NCI-H1092 (cell line): ENCODE measurements at places on chromosomes 7 and 10.

DNA sequence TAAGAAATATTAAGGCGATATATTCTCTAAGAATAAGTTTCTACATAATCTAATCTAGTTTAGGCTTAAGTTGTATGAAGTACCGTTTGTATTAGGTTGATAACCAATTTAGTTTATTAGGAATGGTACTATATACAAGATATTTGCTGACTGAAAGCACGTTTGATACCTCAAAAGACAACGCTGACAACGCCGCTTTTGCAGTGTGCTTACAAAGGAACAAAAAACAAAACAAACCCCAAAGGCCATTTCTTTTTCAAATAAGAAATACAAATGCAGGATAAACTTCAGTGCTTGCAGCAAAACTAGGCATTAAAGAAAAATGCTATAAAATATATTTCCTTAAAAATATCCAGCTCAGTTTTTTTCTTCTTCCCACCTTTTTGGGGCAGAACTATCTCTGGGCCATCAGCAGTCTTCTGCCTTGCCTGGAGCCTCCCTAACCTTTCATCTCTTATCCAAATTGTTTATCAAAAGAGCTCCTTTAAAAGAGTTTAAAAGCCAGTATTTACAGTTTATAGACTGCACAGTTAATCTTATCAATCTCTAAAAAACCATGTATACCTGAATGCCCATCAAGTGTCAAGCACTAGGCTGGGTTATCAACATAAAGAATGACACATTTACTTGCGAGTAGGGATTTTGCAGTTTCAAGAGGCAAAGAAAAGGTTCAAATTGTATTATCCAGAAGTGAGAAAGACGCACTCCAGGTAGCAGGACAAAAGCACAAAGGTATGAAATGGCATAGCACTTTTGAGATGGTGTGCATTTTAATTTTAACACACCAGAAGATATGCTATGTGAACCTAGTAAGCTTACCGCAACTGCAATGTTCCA is 4.1 kb upstream of the KMT2E start:
- DNase-seq, result no peak

DNA sequence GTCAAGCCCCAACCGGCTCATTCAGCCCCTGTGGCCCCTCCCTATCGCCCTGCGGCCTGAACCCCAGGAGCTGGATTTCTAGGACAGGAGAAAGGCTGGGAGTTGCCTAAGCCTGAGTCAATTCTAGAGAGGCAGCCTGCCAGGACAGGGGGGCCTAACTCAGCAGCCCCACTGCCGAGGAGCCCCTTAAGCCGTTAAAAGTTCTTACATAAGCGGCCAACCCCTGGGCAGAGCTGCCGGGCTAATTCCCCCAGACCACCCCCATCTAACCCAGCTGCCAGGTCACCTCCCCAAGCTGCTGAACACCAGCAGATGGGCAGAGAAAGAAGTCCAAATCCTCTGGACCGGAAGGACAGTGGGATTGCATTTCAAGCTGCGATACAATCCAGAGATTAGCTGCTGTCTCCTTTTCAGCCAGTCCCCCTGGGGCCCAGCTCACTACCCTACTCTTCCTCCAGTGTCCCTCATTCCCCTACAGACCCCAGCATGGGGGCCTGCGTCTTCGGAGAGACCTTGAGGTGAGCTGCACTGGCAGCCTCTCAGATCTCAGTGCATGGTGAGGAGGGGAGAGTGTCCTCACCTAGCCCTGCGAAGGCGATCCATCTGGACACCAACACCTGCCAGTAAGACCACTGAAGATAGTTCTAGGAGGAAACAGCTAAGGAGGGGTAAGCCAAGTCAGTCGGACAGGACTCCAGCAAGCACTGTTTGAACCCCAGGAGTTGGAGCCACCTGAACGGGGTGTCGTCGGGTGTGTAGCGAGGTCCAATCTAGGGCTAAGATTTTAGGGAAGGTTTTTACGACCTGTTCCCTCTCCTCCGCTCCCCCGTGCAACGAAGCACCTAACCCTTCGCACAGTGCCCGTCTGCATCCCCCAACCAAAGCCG is 830 bp downstream of the IMPDH1 start:
- DNase-seq, result no peak

DNA sequence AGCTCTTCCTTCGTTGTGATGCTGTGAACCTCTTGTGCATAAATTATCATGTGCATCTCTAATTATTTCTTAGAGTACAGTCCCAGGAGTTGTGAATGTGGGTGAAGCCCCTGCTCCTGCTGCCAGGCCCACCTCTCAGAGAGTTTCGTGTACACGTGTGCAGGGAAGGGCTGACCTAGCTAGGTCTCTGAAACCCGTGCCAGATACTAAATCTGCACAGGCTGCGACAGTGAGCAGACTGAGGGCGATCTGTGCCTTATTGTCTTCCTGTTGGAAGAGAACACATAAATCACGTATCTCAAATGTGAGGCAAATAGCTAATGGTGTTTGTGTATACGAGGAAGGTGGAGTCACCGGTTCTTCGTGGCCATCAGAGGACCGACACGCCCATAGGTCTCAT is 71.8 kb upstream of the DNAJB6 start:
- no peak for DNase-seq

DNA sequence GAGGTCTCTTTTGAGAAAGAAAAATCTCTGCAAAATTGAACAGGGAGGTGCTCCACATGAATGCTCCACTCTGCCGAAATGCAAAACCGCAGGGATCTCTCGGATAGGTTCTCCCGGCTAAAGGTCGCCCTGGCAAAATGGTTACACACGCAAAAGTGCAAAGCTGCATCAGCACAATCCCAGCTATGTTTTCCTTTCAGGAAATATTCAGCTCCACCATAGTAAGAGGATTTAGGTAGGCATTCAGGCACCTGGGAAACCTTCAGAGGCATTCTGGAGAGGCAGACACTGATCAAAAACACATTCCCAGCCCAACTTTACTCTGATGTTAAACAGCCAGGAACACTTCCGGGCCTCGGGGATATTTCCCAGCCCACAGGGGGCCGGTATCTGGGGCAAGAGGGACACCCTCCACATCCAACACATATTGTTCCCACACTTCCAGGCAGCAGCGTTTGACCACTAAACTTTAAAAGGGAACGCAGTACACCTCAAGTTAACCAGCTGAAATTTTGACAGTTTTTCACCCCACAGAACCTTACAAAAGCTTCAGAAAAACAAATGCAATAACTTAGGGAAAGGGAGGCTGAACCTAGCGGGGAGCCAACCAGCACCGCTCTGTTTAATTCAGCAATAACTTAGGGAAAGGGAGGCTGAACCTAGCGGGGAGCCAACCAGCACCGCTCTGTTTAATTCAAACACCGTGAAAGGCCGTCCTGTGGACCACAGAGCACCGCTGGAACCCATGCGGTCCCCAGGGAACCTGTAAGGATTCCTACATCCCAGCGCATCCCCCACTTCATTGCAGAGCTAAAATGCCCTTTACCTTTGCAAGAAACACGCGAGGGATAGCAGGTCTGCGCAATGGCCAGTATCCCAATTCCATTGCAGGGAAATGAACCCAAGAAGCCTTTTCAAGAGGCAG is 45.9 kb downstream of the TNS3 start:
- DNase-seq, result no peak

GRCh38 chr10:82554381-82554780 is 679.4 kb downstream of the NRG3 start:
- DNase-seq, result no peak

GRCh38 chr7:100826514-100827329 is 601 bp downstream of the EPHB4 start:
- no peak for DNase-seq

- DNase-seq, result peak; percentile 9
These were observed 45.9 kb upstream of the EMX2 start for GRCh38 chr10:117496616-117497028.

DNA sequence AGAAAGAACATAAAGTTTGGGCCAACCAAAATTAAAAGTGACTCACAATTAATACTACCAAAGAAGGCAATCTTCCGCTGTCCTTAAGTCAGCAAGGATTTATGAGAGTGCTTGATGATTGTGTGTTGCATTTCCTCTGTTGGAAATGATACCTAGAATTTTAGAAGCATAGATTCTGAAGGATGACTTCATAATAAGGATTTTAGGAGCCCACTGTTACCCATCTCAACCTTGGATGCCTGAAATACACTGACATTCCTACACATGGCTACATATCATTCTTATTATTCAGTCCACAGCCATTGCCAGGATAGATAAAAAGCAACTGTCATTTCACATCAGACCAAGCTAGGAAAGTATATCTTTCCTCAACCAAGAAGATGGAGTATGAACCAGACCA is 823.8 kb downstream of the LRMDA start:
- DNase-seq, result no peak

GRCh38 chr7:20299647-20300312 is 30.9 kb upstream of the ITGB8 start:
- no peak for DNase-seq

GRCh38 chr10:122499491-122499941 is 38.2 kb downstream of the HTRA1 start:
- no peak for DNase-seq

DNA sequence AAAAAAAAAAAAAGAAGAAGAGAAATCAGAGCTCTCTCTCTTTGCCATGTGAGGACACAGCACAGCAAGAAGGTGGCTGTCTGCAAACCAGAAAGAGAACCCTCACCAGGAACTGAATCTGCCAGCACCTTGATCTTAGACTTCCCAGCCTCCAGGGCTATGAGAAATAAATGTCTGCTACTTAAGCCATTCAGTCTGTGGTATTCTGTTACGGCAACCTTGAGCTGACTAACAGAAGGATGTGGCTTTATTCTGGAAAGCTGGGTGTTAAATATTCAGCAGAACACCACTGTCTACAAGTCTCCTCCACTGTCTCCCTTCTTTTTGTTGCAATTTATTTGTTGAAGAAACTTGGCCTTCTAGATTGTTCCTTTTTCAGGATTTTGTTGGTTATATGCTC is 5.0 kb downstream of the COL26A1 start:
- no peak for DNase-seq

DNA sequence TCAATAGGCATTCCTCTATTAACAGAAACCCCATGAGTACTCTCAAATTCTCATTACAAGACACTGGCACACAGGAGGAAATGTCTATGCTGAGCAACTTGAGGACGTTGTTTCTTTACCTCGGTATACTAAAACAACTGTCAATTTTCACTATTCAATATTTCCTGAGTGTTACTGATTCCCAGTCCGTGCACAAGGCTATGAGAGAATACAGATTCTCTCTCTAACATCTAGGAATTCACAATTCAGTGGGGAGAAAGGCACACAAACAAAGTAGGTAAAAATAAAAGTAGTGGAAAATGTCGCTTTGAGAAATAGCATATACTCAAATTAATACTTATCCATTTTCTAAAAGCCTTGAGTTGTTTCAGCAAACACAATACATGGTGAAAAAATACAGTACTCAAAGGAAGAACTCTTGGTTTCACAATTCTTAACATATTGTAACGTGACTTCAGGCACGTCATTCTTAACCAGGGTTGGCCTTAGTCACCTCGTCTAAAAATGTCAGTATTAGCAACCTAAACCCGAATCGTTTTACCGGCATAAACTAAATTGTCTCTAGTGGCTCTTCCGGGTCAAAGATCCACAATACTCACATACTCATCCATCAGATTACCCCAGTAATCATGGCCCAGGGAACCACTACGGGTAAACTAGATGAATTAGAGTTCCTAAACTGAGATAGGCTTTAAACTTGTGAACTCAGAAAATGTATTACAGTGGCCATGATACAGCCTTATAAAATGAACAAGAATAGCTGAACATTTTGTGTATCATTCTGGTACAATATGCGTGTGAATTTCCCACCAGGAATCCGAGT is 1.5 kb downstream of the IPMK start:
- DNase-seq, result no peak

DNA sequence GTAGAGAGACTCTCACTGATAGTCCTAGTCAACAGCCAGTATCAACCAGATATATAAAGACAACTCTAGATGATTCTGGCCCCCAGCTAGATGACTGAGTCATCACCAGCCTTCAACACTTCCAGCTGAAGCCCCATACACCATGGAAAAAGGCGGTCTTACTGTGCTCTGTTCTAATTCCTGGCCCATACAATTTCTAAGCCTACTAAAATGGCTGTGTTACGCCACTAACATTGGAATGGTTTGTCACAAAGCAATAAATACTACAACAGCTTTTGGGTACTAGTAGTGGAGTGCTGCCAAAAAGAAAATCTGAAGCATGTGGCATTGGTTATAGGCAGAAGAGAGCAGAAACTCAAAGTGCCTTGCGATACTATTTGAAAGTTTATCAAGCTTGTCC is 13.0 kb upstream of the TES start:
- no peak for DNase-seq

GRCh38 chr7:16619979-16620408 is 25.6 kb downstream of the ANKMY2 start:
- DNase-seq, result no peak

GRCh38 chr10:109178591-109178990 is 744.7 kb downstream of the XPNPEP1 start:
- DNase-seq, result no peak

DNA sequence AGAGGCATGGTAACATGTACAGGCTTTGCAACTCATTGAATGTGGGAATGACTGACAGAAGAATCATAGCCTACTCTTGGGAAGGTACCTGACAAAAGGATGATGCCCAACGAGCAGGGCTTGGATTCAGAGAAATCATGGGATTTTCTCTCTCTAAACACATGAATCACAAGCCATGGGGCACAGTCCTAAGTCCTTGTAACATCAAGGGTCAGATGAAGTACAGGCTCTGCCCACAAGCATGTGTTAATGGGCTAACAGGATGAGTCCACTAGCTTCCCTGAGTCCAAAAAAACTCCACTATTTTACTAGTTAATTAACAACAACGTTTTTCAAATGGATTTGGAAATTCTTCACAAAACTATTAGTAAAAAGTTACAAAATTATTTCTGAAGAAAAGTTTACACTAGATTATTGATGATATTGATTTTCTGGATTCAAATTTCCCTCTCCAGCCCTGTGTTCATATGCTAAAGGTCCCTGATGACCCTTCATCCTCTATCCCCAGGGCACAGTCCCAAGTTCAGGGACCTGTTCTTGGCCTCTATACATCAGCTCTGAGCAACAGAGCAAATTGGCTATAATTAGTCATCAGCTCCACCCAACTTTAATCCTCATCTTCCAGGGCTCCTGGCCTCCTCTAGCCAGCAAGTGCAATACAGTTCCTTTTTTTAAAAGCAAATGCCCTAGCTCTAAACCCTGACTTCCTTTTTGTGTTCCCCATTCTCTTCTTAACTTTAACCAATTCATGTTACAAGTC is 99.8 kb downstream of the GSAP start:
- no peak for DNase-seq

DNA sequence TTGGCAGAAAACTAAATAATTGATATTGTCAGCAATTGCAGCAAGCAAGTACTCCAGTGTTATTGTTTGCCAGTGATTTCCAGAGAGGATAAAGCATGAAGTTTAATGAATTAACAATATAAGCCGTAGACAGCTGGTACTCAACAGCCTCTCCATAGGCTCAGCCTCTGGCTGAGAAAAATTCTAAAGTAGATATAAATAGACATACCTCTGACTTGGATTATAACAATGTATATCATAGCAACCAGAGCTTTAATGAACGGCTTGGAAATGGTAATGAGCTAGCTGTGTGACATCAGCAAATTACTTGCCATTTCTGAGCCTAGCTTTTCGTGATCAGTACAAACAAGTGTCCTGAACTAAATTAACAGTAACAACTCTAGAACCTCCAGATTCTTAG is 1055.4 kb upstream of the AUTS2 start:
- DNase-seq, result no peak
